ENCODE measurements at places on chromosomes 1 and 21.

GRCh38 chr1:230867101-230867902 is 1.0 kb downstream of the C1orf198 start:
- DNase-seq, result no peak

DNA sequence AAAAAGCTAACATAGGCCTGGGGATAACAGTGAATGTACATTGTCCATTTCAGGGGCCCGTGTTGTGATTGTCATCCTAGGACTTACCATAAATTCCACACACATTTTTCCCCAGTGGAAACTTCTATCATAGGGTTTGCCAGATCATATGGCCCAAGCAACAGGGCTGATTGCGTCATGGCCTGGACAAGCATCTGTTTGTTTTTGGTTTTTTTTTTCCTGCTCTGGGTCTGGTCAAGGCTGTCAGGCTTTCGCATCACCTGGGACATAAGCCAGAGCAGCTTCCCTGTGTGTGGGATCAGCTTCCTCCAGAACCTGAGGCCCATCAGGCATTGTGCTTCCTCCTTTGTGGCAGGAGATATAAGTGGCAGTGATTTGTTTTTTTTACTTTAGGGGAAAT is 598.5 kb upstream of the USP24 start:
- DNase-seq, result peak; percentile 64

GRCh38 chr1:228339766-228340685 is 66.6 kb downstream of the TRIM11 start:
- DNase-seq, result no peak

DNA sequence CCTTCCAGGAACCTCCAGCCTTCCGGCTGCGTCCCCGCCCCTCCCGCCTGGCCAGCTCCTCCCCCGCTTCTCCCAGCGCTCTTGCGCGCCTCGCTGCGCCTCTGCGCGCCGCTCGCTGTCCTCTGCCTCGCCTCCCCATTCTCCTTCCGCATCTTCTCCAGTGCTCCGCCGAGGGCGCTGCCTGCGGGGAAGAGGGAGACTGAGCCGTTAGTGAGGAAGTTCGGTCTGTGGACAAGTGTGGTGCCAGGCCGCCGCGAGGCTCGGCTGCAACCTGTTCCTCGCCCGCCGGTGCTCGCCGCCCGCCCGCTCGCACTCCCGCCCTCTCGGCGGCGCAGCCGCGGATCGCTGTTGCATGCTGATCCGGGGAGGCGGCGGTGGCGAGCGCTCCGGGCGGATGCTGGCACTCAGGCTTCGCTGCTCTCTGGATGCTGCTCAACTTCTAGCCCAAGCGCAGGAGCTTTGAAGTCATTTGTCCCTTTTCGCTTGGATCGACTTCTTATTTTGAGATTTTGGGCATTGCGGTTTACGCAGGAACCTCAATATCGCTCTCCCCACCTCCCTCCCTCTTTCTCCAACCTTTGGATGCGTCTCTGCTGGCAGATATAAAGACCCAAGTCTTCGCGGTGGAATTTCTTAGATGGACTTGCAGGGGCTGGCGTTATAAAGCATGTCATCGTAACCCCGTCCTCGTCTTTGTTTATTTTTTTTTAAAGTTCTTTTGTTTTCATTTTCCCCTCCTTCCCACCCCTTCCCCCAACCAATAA is 614 bp upstream of the CACNA1E start:
- peak; percentile 4 for DNase-seq

GRCh38 chr1:53139951-53140361 is 2.5 kb downstream of the SLC1A7 start:
- no peak for DNase-seq

DNA sequence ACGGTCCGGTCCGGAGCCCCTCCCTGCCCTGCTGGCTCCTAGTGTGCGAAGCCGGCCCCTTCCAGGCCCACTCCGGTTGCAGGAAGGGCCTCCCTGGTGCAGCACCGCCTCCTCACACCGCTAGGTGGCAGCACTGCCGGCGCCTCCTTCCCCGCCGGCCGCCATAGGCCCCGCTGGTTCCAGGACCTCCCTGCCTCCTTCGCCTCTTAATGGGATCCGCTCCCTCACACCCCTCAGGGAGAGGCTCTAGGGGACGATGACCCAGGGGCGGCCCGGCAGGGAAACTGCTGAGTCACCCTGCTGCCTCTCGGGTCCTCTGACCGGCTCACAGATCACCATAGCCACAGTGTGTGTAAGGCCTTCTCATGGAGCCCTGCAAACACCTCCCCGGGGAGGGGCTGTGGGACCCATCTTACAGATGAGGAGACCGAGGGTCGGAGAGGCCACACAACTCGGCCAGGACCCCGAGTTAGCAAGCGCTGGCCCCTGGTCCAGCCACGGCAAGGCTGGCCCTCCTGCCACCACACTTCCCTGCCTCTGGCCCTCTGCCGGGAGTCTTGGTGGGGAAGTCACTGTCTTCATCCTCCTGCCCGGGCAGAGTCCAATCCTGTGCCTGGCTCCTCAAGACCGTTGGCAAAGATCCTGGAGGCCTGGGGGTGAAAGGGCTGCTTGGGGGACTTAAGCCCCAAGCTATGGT is 1.6 kb upstream of the AJAP1 start:
- DNase-seq, result peak; percentile 33

DNA sequence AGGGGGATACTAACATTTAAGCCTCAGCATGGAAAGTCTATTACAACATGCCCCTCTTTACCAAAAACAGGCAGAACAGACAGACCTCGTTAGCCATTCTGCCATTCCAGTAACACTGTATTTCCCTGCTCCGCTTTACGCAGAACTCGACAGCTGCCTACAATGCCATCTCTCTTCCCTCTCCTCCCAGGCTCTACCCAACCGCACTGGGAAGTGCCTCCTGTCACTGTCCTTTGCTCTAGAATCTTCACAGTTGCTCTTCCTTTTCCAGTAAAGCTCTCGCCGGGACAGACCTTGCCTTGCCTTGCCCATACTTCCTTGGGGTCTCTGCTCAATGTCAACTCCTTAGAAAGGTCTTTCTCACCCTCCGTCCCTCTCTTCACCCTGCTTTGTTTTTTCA is 22.8 kb downstream of the COA6 start:
- DNase-seq, result no peak

- no peak for DNase-seq
These were observed 2.2 kb downstream of the PALMD start for GRCh38 chr1:99648107-99648506.

DNA sequence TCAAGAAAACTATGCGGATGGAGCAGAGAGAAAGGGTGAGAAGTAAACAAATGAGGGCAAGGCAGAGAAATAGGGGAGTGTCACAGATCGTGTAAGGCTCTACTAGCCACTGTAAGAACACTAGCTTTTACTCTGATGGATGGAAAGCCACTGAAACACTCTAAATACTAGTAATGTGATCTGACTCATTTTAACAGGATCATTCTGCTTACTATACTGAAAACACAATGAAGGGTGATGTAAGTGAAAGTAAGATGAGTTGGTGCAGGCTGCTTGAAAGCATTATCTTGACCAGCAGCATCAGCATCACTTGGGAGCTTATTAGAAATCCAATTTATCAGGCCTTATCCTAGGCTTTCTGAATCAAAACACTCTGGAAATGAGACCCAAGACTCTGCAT is 32.7 kb downstream of the TUT4 start:
- peak; percentile 47 for DNase-seq

DNA sequence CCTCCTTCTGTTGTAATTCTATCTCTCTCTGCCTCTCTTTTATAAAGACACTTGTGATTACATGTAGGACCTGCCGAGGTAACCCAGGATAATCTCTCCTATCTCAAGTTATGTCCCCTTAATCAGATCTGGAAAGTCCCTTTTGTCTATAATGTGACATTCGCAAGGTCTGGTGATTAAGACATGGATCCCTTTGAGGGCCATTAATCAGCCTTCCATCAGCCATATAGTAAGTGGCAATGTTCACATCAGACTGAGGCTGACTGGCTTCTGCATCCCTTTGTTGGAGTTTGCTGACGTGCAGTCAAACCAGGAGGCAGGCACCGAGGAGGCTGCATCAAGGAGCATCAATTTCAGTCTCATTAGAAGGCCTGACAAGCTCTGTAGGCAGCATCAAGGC is 209.6 kb downstream of the BACH1 start:
- DNase-seq, result no peak

GRCh38 chr1:42035205-42035829 is 116.6 kb upstream of the HIVEP3 start:
- DNase-seq, result peak; percentile 20

DNA sequence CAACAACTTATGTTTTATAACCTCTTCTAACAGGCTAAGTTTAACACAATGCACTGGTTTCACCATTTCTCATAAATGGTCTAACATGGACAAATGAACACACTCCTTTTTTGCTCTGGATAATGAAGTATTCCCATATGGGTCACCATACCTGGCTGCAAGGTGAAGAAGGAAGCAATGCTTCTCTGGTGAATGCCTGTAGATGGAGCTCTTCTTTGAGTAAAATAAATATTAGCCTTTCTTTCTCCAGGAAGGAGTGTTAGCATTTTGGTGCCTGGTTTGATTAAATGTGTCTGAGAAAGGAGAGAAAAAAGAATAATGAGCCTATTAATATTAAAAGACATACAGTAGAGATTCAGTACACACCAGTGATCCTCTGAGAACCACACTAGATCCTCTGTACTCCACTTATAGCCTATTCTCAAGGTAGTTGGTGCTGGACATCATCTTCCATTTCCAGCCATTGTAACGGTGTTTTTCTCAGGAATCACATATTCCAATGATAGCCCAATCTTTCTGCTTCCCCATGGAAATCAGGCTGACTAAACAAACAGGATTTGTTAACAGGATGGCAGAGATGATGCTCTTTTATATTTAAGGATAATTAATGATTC is 17.6 kb downstream of the MTFR1L start:
- DNase-seq, result no peak

DNA sequence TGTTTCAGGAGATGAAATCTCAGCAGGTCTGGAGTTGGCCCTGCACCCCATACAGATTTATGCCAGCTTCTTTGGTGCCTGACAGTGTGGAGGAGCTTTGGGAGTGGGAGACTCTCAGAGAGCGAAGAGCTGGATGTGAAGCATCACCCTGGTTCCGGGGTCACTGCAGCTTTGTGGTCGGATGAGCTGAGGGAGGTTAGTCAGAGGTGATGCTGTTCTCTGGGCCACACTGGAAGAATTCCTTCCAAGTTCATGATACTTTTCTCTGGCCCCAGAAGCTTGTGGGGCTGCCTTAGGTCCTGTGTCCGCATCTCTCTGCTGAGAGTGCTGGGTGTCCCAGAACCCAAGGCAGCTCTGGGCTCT is 467.8 kb downstream of the CAMTA1 start:
- peak; percentile 40 for DNase-seq

GRCh38 chr1:202941372-202941771 is 14.3 kb upstream of the KLHL12 start:
- no peak for DNase-seq

GRCh38 chr1:161206411-161207140 is 4.4 kb downstream of the NDUFS2 start:
- no peak for DNase-seq

GRCh38 chr1:185990565-185990964 is 256.4 kb downstream of the HMCN1 start:
- peak; percentile 52 for DNase-seq

- no peak for DNase-seq
These were observed 1461.0 kb downstream of the AMY1C start for GRCh38 chr1:105210747-105211146.

DNA sequence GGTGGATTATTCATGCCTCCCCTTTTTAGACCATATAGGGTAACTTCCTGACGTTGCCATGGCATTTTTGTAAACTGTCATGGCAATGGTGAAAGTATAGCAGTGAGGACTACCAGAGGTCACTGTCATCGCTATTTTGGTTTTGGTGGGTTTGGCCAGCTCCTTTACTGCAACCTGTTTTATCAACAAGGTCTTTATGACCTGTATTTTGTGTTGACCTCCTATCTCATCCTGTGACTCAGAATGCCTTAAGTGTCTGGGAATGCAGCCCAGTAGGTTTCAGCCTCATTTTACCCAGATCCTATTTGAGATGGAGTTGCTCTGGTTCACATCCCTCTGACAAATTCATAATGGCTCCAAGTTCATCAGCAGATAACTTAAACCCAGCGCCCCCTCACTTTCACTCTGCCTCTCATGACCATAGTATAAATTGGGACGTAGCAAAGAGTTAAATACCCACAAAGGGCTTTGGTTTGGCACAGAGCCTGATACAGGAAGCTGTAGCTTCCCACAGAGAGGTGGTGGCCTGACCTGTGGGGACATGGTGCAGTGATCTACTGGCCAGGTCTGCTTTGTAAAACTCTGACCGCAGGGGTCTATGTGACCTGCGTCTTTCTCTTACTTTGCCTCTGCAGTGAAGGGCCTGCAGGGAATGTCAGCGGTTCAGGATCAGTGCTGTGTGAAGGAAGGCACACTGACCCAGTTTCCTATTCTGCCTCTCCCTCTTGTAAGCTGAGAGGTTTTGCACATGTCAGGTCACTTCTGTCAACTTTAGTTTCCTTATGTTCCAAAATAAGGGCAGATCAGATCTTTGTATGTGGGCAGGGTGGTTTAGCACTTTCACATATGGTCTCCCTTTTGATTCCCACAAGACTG is 78.1 kb upstream of the ZNF644 start:
- no peak for DNase-seq

GRCh38 chr1:24123611-24124010 is 11.7 kb upstream of the MYOM3 start:
- DNase-seq, result no peak

DNA sequence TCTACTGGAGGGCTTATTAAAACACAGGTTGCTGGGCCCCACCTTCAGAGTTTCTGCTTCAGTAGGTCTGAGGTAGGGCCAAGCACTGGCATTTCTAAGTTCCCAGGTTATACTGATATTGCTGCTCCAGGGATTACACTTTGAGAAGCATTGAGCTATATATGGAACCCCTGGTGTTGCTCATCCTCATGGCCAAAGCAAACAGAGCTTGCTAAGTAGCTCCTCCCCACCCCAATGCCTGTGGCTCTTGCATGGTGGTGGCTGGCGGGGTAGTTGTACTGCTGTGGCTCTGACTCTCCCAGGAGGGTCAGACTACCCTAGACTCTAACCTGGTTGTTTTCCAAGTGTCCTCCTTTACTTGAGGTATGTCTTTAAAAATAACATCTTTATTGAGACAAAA is 143.6 kb downstream of the SPATA46 start:
- DNase-seq, result no peak

DNA sequence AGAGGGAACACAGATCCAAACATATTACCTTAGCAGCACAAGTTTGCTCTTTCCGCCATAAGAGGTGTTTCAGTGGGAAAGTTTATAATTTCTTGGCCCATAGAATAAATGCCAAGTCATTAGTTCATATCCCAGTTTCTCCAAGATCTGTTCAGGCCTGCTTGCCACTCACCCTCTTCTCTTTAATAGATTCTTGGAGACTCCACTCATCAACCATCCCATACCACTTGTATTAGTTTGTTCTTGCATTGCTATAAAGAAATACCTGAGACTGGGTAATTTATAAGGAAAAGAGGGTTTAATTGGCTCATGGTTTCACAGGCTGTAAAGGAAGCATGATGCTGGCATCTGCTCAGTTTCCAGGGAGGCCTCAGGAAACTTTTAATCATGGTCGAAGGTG is 34.8 kb upstream of the MYSM1 start:
- no peak for DNase-seq

DNA sequence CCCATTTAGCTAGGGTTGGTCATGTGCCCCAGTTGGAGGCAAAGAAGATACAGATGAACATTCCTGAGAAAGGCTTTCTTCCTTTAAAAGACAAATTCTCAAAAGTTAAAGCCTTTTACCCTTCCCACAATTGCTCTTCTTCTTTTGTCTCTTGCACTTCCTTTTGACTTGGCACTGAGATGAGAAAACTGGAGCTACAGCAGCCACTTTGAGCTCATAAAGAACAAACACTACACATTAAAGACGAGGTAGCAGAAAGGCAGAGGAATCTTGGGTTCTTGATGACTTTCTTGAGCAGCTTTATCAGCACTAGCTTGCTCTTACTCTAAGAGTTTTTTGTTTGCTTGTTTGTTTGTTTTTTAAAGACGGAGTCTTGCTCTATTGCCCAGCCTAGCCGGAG is 92.2 kb downstream of the DAB1 start:
- no peak for DNase-seq

Measured in fibroblast of skin of right quadriceps (primary cell).